Activated naive CD4-positive, alpha-beta T cell treated with anti-CD3 and anti-CD28 coated beads, Interleukin-2, amount 50 U/mL, for 72 hours (primary cell): ENCODE measurements at places on chromosomes 16 and 17. TPM values are rescaled to one million over a fixed set of nuclear protein-coding genes. Genes with fewer than 3 reads are reported as not detected.

GRCh38 chr17:1907909-1908698 is 78.3 kb downstream of the RPA1 start:
- no peak for DNase-seq

HIGD1B gene
- total RNA-seq = not detected

- no peak for DNase-seq
These were observed 4.5 kb downstream of the OR1F1 start for GRCh38 chr16:3192476-3193019.

GRCh38 chr16:69057400-69058378 is 47.8 kb upstream of the HAS3 start:
- DNase-seq = no peak

CDH8 gene
- total RNA-seq = not detected

DNA sequence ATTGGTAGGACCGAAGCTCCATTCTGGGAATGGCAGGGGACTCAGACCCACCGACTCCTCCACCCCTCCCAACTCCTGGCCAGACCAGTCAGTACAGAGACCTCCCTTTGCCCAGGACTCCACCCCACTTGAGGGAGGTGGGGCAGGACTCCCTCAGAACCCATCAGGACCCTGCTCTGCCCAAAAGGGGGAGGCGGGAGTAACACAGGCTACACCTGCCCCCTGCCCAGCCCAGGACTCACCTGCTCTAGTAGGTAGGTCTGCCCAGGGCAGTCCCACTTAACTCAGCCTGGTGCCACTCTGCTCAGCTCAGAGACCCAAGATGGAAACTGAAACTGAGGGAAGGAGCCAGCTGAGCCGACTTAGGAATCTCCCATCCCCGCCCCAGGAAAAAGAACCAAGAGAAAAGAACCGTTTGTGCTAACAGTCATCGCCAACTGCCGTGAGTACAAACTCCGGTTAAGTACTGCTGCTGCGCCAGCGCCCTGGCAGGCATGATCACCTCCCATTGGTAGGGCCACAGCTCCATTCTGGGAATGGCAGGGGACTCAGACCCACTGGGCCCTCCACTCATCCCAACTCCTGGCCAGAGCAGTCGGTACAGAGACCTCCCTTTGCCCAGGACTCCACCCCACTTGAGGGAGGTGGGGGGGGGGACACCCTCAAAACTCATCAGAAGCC is 503 bp downstream of the DHX58 start:
- DNase-seq = no peak
